C1 segment of cervical spinal cord (tissue), 14 donors: ENCODE measurements at places on chromosomes 1 and 21.

DNA sequence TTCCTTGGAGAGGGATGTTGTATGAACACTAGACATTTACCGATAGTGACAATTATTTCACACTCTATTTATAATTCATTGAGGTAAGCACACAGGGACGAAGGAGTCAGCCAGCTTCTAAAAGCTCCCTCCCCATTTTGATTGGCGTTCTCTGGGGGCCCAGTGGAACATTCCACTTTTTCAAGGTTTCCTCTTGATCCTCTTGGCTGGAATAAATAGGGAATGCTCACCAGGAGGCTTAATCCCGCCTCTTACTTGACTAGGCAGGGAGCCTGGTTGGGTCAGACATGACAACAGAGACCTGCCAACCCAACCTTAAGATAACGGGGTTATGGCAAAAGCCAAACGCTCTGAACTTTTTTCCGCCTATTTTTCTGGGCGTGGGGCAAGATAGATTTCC lies 974 bp downstream of the ACTN2 start:
- no peak for DNase-seq

- peak; percentile 10 for DNase-seq
Observed at GRCh38 chr1:67853704-67854103, 20.4 kb upstream of the GNG12 start.

- DNase-seq: no peak
Observed at GRCh38 chr1:199377211-199377610, 650.3 kb upstream of the NR5A2 start.

DNA sequence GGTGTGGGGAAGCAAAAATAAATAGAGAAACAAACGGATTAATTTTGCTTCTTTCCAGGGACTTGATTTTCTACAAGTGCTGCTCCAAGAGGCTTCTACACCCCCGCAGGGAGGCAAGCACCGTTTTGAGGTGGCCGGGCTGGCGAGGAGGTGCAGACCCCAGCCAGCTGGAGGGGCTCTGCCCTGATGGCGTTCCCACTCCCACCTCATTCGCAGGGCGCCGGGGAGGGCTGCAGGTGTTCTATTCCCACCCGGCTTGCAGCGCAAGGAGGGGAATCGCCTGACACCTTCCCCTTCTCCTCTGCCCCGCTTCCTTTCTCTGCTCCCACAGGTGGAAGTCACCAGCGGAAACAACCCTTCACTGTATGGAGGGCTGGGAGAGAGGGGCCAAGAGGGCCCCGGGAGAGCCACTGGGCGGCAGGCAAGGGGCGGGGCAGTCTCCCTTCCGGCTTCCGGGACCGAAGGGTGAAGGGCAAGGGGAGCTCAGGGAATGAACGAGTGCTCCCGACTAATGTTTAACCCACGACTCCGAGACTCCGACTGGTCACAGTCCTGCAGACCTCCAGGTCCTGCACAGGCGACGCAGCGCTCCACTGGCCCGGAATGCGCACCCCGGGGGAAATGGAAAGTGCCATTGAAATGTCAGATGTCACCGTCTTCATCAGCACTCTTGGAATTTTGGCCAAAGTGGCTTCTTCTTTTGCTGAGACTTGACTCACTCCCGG lies 29.1 kb downstream of the TEX35 start:
- no peak for DNase-seq

- peak; percentile 11 for DNase-seq
Observed at GRCh38 chr1:23810818-23811540, 10.4 kb upstream of the GALE start.

DNA sequence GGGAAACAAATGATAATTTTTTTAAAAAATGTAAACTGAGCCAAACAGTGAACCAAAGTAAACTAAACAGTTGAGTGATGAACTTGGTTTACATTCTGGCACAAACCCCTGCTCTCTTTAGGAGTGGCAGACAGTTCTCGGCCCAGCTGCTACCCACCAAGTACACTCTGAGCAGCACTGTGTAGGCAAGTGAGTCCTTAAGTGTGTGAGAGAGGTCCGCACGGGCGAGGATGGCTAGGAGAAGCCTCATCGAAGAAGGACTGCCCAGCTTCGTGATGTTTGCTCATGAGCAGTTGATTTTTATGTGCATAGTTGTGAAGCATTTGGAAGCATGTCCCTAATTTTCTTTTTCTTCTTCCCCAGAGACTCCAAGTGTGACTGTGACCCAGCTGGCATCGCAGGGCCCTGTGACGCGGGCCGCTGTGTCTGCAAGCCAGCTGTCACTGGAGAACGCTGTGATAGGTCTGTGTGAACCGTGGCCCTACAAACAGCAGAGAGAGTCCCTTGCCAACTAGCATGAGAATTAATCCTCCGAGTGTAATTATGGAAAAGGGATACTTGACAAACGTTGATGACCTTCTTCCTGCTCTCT lies 32.1 kb downstream of the LAMC2 start:
- no peak for DNase-seq

- no peak for DNase-seq
Observed at GRCh38 chr1:4397196-4397595, 257.2 kb upstream of the AJAP1 start.

GRCh38 chr1:226748306-226748705 lies 9.2 kb upstream of the ITPKB start:
- no peak for DNase-seq

DNA sequence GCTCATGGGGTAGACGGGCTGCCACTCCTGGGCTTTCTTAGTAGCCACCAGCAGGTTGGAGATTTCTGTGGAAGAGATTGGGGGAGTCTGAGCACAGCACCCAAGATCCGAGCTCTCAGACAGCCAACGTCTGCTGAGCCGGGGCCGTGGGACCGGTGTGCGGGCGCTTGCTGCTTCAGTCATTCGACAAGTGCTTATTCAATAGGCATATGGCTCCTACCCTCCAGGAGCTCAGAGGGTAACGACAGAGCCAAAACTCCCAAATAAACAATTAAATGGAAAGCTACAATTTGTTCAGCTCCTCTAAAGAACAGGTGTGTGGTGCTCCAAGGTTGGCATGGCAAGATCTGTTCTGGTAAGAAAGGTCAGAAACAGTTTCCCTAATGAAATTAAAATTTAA lies 106.0 kb downstream of the RAVER2 start:
- no peak for DNase-seq

- DNase-seq: no peak
Observed at GRCh38 chr1:59107916-59108315, 189.0 kb upstream of the FGGY start.

DNA sequence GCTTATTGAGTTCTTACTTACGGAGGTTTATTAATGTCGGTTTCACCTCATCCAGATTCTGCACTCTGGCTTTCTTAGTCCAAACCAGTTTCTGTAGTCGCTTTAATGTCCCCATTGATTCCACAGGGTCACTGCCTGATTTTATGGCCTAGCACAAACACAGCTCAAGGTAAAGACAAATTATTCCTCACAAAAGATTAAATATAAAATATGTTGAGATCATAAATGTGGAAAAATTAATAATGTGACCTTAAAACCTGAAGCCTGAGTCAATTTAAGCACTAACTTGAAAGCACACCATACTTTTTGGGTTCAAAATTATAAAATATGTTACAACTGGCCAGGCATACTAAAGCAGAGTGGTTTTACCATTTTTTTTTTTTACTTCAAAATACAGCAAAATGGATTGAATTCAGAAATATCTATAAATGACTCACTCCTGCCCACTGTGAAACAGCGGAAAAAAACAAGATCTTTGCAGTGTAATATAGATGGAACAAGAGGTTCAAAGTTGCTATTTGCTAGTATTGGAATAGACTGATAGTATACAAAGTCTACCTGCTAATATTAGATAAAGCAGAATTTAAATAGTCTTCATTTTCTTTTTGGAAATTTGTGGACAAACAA lies 37.6 kb upstream of the SAMSN1 start:
- no peak for DNase-seq

DNA sequence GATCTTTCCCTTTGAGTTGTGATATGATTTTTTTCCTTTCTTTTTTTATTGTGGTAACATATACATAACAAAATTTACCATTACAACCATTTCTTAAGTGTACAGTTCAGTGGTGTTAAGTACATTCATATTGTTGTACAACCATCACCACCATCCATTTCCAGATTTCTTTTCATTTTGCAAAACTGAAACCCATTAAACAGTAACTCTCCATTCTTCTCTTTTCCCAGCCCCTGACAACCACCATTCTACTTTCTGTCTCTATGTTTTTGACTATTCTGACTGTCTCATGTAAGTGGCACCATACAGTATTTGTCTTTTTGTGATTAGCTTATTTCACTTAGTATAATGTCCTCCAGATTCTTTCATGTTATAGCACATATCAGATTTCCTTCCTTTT lies 30.3 kb downstream of the CEP350 start:
- DNase-seq: no peak

DNA sequence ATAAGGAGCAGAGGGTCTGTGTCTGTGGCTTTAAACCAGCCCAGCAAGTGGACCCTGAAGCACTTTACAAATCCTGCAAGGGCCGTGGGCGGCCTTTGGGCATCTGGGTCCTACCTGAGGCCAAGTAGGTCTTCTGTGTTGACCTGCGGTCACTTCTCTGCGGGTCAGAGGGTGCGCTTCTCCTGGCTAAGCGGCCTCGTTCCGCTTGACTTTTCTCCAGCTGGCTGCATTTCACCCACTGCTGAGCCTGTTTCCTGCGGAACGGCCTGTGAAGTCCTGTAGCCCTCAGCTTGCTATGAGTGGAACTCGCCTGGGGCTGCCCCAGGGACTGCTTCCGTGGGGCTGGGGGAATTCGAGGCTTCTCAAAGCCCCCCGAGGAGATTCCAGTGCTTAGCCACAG lies 43.3 kb downstream of the SLC37A1 start:
- no peak for DNase-seq

GRCh38 chr1:109277434-109278204 lies 5.3 kb downstream of the PSRC1 start:
- DNase-seq: peak; percentile 34

DNA sequence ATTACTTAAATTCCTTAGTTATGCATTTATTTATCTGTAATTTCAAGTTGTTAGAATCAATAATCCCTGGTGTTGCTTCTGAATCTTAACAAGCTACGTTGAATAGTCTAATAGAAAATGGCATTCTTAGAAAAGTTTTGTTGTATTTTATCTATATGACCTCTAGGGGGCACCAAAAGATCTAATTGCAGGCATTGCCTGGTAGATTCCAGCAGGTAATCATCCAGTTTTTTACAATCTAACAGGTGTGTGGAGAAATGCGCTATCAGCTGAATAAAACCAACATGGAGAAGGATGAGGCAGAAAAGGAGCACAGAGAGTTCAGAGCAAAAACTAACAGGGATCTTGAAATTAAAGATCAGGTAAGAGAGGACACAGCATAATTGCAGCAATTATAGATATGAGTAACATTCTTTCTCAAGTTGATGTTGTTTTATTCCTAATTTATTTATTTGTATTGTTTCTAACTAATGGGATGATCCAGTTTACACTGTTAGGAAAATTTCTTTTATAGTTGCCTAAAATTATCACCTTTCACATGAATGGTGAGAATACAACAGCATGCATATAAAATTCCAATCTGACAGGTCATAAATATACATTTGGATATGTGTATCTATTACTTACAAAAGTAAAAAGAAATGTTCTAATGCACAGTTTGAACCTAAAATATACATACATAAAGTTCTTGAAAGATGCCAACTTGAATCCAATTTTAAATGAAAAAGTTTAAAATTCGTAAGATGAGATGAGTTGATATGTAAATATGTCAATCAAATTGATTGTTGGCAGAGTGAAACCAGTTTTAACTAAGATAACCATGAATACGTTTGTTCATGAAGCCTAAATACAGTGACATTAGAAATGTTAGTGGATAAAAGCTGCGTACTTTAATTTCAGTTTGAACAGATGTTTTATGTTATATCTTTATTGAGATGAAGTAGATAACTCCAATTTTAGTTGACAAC lies 88.4 kb downstream of the SDCCAG8 start:
- DNase-seq: no peak

DNA sequence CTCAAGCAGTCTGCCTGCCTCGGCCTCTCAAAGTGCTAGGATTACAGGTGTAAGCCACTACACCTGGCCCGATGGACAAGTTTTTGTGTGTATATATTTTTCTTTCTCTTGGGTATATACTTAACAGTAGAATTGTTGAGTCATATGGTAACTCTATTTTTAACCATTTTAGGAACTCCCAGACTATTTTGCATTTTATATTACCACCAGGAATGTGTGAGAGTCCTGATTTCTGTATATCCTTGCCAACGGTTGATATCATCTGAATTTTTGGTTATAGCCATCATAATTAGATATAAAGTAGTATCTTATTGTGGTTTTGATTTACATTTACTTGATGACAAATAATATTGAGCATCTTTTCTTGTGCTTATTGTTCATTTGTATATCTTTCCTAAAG lies 20.7 kb downstream of the FNBP1L start:
- no peak for DNase-seq

DNA sequence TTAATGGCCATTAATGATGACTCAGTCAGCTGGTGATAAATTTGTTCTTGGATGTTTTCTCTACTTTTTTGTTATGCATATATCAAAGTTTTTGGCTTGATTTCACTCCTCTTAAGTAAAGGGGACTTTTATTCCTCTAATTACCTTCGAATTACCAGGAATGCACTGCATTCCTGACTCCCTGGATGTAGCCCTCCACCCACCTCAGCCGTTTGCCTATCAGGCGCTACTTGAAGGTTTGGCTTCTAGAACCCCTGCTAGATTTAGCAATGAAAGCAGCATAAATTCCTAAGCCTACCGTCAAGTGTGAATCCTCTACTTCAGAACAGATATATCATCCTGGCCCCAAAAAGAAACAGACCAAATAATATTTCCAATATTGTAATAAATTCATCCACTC lies 387.8 kb upstream of the ADGRL2 start:
- no peak for DNase-seq

DNA sequence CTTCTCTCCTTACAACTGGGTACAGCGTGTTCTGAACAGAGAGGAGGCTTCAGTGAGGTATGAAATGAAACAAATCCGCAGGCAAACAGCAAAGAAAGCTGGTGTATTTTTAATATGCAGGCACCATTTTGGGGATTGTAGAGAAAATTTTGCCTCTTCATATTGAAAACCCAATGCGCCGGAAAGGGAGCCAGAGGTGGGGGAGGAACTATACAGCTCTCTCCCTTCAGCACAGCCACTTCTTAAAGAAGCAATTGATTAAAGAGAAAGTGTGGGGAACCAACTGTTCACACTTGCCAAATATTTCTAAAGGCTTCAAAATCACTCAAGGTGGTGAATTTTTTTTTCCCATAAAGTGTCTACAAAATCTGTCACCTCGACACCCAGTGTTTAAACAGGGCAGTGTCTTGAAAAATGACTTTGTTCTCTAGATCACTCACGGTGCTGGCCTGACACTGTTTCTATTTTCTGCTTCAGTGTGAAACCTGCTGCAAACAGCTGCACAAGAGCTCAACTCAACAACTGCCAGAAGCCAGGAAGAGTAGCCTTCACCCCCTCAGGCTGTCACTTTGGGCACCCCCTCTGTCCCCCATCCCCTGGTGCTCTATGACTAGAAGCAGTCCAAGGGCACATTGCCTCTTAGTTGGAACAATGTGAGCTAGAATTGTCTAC lies 123.8 kb upstream of the CTTNBP2NL start:
- DNase-seq: no peak

DNA sequence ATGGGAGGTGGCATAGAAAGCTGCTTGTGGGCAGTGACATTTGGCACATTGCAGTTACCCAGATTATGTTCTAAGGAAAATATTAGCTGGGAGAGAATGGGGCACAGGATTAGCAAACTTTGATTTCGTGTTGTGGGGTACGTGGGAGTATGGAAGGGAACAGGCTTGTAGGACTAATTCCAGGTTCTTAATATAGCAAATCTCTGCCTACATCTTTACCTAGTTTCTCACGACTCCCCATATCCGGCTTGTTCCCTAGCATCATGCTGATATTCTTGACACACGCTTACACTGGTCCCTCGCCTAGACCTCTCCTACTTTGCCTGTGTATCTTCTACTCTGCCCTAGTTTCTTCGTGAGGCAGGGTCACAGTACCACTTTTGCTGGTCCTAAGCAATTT lies 293.9 kb upstream of the PLXNA2 start:
- DNase-seq: no peak
